Fibroblast of upper back skin (primary cell): ENCODE measurements at places on chromosomes 5 and 9.
A peak's percentile ranks its signal among the peaks of the same experiment; 100 is the strongest.

- DNase-seq = no peak
Measured at GRCh38 chr9:555493-555892, 286.0 kb upstream of the DMRT1 start.

- DNase-seq = no peak
Measured at GRCh38 chr5:149674686-149675085, 55.4 kb upstream of the PPARGC1B start.

DNA sequence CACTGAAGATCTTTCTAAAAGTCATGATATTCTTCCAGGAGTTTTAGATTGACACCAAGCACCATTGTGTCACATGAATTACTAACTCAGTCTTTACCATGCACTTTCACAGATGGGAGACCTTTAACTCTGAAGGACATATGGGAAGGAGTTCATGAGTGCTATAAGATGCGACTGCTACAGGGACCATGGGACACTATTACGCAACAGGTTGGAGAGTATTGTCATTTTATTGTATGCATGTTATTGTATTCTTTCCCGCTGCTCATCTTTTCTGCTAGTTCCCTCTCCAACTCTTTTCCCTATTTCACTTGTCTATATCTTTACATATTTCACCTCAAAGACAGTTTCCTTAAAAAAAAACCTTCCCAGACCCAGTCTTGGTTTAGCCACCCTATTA, 99.8 kb downstream of the RPS23 start:
- DNase-seq = no peak

DNA sequence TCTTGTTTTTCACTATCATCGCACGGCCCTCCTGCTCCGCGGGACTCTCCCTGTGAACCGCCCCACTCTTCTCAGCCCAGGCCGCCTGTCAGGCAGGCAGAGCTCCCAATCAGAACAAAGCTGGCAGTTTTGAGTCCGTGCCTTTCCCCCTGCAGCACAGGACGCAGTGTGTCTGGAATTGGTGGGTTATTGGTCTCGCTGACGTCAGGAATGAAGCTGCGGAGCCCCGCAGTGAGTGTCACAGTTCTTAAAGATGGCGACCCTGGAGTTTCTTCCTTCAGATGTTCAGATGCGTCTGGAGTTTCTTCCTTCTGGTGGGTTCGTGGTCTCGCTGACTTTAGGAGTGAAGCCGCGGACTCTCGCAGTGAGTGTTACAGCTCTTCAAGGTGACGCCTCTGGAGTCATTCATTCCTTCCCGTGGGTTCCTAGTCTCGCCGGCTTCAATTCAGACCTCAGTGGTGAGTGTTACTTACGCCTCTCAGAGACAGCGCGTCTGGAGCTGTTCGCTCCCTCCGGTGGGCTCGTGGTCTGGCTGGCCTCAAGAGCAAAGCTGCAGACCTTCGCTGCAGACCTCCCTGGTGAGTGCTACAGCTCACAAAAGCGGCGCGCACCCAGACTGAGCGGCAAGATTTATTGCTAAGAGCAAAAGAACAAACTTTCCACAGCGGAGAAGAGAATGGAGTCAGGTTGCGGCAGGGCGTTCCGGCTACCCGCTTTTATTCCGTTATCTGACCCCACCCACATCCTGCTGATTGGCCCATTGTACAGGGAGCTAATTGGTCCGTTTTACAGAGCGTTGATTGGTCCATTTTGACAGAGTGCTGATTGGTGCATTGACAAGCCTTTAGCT, 7.4 kb downstream of the ZDHHC11B start:
- DNase-seq = peak; percentile 22

DNA sequence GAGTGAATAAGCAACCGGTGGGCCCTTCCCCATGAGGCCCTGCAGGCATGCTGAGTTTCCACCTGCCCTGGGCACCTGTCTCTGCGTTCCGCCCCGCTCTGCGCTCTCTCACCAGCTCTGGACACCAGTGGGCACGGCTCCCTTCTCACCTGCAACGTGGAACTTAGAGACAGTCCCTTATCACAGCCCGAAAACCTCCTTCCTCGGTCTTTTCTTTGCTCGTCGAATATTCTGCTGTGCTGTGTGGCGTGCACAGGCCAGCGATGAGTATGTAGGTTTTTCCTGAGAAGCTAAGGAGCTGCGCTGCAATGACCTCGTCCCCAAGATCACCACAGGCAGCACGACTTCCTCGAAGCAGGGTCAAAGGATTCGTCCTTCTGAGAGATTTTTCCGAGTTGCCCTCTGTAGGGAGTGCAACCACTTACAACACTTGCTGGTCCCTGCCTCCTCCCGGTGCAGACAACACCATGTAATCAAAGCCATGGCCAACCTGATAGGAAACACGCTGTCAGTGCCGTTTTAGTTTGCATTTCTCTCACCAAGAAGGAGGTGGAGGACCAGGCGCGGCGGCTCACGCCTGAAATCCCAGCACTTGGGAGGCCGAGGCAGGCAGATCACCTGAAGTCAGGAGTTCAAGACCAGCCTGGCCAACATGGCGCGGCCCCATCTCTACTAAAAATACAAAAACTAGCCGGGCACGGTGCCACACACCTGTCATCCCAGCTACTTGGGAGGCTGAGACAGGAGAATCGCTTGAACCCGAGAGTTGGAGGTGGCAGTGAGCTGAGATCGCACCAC, 27.2 kb upstream of the NOTCH1 start:
- no peak for DNase-seq

GRCh38 chr5:194102-194501, 2.8 kb downstream of the LRRC14B start:
- DNase-seq = no peak

DNA sequence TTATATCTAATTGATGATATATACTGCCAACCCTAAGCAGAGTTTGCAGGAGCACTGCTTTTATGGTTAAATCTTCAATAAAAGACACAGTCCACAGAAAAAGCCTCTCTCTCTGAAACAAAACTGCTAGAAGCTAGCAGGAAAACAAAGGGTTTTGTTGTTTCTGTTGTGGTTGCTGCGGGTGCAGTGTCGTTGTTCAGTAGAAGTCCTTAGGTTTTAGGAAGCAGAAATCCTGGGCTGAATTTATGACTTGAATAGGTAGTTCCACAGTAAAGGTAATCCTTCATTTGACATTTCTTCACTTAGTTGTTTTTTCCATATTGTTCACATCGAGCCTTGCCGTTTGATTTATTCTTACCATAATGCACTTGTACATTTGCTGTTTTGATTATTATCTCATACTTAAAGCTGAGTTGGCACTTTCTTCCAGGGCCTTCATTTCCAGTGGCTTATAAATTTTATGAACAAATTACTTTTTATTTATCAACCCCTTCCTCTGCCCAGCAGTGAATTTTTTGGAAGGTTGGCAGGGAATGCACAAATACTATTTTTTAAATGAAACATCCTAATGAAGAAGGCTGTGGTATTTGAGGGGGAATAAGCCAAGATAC, 209.6 kb upstream of the SLC30A5 start:
- DNase-seq = no peak

- DNase-seq = peak; percentile 9
Measured at GRCh38 chr5:110785356-110785755, 46.5 kb downstream of the SLC25A46 start.

DNA sequence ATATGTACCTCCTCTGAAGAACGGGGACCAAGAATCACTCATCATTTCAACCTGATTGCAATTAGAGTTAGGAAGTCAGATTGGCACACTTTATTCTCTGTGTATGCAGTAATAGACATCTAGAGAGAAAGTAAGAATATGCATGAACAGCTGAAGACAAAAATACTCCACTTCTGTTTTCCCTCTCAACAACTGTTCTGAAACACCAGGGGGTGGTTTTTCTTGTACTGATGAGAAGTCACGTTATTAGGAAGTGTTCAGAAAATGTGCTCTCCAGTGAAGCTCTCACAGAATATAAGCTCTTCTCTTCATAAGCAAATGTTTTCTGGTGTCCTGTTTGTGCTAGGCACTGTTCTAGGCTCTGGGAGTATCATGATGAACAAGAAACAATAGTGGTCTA, 531.7 kb upstream of the C9orf72 start:
- no peak for DNase-seq

DNA sequence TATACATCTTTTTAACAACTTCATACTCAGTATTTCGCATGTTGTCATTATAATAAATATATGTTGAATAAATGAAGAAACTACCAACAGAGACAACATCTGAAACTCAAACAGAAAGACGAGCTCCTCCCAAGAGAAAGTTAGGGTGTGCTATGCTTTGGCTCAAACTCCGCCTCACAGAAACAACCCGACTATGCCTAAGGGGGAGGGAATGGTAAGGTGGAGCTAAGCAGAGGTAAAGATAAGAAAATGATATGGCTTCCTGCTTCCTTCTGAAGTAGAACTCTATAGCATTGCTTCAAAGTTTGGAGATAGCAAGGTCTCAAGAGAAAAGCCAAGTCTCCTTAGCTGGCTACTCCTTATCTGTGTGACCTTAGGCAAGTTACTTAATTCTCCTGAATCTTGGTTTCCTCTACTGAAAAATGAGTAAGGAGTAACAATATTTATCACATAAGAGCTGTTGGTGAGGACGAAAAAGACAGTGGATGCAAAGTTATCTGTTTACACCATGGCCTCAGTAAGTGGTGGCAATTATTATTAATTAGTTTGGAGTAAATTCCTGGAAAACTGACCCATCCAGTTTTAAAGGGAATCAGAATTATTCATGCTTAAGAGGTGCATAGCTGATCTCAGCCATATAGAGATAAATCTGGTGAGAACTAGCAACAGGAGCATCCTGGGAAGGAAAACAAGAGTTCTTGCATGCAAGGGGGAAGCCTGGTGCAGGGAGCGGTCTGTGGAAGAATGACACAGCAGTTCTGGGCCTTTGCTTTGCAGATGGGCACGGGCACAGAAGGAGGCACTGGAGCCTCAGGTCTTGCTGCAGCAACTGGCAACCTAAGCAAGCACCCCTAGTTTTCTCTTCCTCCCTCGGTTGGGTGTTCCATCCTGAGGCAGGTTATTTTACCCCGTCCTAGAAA, 73.3 kb downstream of the GLIS3 start:
- DNase-seq = no peak

DNA sequence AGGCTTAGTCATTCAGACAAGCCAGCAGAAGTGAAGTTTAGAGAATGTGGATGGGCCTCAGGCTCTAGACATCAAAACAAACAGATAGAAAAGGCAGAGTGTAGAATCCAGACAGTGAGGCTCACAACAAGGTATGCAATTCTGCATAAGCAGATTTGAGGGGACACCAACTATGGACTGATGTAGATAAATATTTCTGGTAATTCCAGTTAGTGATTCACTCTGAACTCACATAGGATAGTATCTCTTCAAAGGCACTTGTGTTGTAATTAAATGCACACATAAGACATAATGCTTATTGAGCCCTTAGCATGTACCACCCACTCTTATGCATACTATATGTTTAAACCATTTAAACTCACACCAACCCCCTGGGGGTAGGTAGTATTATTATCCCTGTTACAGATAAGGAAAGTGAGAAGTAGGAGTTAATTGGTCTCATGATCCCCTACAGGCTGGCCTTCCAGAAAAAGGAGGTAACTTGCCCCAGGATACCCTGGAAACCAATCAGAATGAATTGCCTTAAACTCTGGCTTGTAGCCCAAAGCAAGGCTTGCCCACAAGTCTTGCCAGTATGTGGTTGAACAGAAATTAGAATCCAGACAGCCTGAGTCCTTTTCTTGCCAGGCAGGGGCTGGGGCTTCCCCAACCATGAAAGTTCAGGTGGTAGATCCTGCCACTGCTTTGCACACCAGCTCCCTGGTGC, 39.5 kb upstream of the HSPB3 start:
- DNase-seq = peak; percentile 49

- no peak for DNase-seq
Measured at GRCh38 chr5:142293486-142293885, 31.3 kb downstream of the SPRY4 start.

- DNase-seq = peak; percentile 98
Measured at GRCh38 chr9:121156263-121156731, 45.4 kb downstream of the RAB14 start.

GRCh38 chr5:4640795-4641194, 499.3 kb upstream of the ADAMTS16 start:
- peak; percentile 56 for DNase-seq

DNA sequence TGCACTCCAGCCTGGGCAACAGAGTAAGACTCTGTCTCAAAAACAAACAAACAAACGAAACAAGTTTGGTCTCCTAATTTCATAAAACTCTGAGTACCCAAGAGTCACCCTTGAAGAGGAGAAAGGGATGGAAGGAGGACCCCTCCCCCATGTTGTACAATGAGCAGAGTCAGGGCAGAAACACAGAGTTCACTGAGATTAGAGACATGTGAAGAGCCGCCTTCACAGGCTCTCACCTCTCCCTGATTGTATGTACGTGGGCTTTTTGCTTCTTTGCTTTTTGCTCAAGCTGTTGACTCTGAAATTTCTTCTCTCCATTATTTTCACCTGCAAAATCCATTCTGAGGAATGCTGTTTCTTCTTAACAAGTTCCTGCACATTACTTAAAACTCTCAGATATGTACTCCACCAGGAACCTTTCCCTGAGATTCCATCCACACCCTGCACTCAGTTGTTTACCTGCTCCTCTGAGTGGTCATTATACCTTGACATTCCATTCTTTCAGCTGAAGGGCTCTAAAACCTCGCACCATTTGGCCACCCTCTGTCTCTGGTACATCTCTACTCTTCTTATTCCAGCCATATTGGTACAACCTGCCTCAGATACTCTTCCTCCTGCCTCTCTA, 44.4 kb upstream of the ABCA1 start:
- DNase-seq = no peak

- DNase-seq = no peak
Measured at GRCh38 chr5:97297704-97298091, 114.7 kb upstream of the RIOK2 start.

GRCh38 chr5:102916109-102916508, 161.0 kb downstream of the PAM start:
- DNase-seq = peak; percentile 57

DNA sequence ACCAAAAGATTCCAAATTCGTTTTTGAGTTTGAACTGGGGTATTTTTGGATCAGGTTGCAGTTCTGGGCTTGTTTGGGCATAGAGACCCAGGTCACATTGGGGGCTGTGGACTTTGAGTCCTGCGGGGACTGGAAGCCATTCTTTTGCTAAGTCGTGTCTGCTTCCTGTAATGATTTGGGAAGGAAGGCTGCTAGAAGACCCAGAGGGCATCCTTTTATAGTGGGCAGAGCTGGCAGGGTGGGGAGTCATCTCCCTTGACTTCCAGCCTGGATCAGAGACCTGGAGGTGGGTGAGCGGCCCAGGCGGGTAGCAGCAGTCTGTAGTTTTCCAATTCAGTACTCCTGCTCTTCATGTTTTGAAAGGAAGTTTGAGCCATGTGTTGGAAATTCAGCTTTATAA, 11.3 kb downstream of the ZNF618 start:
- no peak for DNase-seq

DNA sequence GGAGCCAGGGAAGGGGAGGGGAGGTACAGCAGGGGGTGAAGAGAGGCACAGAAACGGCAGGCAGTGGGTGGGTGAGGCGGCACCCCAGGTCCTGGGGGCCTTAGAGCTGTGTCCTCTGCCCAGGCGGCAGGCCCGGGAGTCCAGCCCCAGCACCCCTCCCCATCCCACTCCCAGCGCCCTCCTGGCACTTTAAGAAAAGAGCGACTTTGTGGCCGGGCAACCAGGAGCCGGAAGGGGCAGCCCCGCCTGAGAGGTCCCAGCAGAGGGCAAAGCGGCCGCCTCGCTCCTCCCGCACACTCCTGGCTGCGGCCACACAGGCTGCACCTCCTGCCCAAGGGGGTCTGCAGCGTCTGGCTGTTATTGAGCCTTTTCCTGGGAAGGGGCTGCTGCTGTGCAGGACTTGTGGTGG, 42.6 kb downstream of the NACC2 start:
- no peak for DNase-seq
